ENCODE measurements at places on chromosomes 6 and 20.
A peak's percentile ranks its signal among the peaks of the same experiment; 100 is the strongest.

DNA sequence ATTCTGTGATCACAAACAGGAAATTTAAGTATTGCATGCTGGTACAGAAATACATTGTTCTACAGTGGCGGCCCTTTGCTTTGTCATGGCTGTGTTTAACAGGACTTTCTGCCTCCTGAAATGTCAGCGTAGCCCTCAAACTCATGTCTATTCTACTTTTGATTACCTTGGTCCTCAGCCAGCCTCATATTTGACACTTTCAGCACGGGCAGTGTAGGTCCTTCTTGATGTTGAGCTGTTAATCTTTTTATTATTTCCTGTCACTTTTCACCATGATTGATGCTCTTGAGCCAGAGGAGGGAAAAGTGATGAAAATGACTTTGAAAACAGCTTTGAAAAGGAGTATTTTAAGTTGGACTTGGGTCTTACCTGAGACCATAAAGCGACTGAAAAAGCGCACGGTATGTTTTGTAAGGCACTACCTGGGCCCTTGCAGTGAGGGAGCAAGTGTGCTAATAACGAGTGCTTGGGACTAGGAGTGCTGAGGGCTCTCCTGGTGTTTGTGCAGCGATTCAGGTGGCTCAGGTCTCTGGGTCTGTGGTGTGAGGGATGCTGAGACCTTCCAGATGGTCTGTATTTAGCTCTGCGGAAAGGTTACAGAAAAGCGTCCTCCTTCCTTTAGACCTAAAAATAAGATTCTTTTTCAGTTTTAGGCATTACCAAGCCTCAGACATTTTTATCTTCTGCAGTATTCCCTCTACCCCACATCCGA is 45.2 kb upstream of the RREB1 start:
- no peak for DNase-seq

DNA sequence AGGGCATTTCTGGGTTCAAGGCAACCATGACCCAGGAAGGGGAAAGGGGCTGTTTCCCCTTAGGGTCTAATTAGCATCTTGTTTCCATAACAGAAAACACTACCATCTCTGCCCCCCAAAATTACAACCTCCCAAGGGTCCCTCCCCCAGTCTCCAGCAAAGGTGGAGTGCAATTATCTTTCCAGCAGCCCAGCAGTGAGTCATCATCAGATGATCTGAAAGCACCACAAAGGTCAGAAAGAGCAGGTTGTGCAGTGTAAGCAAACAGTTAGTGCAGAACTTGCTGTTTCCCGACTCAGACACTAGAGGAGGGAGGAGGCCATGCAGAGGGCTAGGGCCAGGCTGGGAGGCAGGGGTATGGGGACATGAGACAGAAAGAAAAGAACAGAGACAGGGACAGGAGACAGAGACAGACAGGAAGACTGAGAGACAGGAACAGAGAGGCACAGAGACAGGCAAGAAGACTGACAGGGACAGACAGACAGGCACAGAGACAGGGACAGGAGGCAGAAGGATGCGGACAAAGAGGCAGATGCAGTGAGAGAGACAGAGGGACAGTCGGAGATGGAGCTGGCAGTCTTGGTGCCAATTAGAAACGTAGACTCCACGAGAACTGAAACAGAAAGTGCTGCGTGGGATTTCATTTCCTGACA is 62.5 kb downstream of the PYGB start:
- peak; percentile 88 for DNase-seq

GRCh38 chr20:60754856-60755255 is 497.2 kb upstream of the CDH4 start:
- peak; percentile 66 for DNase-seq

GRCh38 chr20:47215653-47216397 is 140.7 kb downstream of the ZMYND8 start:
- no peak for DNase-seq

DNA sequence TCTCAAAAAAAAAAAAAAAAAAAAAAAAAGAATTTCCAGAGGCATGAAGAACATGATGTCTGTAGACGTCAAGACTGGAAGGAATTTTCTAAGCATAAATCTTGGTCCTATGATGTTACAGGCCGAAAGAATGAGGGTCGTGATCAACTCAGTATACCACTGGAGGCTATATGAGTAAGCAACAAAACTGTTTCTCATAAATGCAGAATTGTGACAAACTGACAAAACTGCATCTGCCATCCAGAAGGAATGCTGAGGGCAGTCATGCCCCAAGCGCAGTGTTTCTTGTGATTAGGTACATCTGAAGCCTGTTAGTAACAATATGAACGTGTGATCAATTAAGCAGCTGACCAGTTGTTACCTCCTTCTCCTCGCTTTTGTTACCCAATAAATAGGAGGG is 43.5 kb upstream of the ADGRG6 start:
- DNase-seq, result no peak

- no peak for DNase-seq
These were observed 142.1 kb downstream of the PXDC1 start for GRCh38 chr6:3609388-3609787.

- DNase-seq, result no peak
These were observed 96.7 kb downstream of the CD109 start for GRCh38 chr6:73792738-73793137.

GRCh38 chr6:74971633-74972032 is 234.2 kb downstream of the COL12A1 start:
- DNase-seq, result no peak

DNA sequence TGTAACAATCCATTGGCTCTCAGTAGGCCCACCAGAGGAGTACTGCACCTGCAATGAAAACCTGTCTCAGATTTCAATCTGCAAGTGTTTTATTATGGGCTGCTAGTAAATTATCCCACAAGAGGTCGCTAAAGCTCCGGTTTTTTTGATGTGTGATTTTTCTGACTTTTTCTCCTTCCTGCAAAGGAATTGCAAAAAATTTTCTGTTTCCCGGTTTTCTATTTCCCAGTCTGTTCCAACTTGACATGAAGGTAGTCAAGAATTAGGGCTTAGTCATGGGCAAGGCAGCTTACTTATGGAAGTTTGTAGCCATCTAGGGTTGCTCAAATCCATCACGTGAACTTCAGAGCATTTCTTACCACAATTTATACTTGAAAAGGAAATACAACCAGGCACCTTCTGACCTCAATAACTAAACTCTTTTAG is 38.5 kb upstream of the AHI1 start:
- DNase-seq, result peak; percentile 51

DNA sequence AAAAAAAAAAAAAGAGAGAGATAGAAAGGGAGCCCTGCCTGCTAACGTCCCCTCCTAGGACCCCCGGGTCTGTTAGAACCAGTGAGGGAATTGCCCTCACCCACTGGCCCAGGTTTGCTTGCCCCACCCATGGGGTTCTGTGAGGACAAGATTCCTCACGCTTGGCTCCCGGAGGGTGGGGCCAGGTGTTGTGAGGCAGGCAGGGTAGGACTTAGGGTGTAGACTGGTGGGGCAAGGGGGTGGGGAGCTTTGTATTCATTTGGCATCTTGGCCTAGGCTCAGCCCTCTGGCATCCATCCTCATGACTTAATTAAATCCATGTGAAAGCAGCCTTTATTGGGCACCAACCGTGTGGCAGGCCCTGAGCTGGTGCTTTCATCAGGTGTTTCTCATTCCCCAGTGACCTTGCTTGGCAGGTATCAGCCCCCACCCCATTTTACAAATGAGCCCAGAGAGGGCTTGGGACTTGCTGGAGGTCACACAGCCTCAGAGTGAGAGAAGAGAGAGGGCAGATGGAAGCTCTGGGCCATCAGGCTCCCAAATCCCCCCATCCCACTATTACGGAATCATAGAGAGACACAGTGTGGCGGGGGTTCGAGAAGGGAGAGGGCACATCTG is 19.0 kb downstream of the RAB44 start:
- DNase-seq, result no peak

- no peak for DNase-seq
These were observed 172.6 kb downstream of the VEGFA start for GRCh38 chr6:43942616-43943015.

DNA sequence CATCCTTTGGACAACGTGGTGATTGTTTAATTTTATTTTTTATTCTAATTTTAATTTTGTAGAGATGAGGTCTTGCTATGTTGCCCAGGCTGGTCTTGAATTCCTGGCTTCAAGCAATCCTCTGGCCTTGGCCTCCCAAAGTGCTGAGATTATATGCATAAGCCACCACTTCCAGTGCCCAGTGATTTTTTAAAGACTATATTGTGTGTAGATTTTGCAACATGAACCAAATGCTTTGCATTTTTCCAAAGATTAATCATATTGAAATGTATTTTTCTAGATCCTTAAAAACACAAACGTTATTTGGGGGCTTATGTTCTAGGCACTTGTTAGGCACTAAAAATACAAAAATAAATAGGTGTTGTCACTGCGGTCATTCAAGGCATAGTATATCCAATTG is 117.6 kb upstream of the CCN2 start:
- no peak for DNase-seq

DNA sequence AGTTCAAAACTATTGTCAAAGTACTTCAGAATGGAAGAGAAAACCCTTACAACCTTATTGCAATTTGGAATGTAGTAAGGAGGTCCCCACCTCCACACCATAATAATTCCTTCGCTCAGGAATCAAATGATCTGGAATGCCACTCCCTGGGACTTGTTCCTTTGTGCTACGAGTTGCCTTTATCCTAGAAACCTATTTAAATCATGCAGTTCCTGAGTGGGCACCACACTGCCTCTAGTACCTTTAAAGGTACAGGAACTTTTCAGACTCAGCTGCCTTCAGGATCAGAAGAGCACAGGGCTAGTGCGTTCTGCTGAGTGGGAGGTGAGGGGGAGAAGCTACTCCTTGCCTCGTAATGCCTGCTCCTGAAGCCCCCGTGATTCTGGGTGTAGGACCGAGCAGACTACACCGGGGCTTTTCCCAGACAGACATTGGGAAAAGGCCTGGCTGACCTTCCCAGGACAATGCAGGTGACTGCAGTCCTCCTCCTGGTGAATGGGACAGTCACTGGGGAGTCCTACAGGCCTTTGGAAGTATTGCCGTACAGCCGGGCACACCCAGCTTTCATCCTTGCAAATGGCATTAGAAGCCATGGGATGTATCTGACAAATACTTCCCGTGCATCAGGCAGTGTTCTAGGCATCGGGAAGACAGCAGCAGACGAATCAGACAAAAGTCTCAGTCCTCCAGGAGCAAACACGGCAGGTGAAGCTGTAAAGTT is 11.8 kb upstream of the TUBB2B start:
- DNase-seq, result no peak

DNA sequence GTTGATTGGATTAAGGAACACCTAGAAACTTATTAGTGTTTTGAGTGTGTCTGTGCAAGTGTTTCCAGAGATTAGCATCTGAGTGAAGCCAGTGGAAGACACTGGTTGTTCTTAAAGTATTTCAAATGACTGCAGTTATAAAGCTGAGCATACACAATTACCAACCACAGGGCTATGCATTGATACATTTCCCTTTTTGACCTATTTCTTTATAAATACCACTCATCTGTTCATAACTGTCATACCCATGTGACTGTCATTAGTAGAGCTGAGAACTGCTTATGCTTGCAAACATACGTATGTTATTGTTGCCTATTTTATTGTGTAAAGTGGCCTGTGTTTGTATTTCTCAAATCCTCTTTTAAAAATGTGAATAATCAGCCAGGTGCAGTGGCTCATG is 15.3 kb upstream of the ZC3H12D start:
- DNase-seq, result no peak

DNA sequence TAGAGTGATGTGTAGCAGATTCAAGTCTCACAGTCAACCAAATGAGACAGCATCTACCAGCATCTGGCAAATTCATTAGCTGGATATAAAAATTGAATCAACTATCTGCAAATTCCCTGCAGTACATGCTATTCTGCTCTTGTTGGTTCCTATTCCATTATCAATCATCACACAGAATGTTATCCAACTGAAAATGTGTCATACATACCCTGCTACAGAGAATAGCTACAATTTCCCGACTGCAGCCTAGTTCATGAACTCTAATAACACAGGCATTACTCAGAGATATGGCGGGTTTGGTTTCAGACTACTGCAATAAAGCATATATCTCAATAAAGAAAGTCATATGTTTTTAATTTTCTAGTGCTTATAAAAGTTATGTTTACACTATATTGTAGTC is 78.4 kb downstream of the AHI1 start:
- DNase-seq, result no peak

- no peak for DNase-seq
These were observed 3.1 kb downstream of the SHPRH start for GRCh38 chr6:145960918-145961589.

DNA sequence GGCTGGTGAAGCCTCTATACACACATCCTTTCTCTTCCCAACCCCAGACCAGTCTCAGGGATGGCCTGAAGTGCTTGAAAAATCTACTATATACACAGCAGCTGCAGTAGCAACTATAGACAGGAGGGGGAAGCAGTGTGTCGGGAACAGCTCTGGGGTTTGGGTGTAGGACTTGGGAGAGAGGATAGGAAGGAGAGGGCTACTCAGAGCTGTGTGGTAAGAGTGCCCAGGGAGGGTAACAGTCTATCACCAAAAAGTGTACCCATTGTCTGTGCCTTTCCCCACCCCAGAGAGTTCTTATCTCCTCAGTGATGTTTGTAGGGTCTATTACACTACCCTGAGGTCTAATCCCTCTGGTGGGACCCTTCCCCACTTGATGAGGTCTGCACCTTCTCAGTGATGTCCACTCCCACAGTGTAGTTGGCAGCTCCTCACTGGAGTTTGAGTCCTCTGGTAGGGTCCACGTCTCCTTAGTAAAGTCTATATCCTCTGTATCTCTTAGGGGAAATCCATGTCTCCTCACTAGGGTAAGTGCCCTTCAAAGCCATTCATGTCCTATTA is 1.5 kb upstream of the GGT7 start:
- peak; percentile 94 for DNase-seq

- DNase-seq, result no peak
These were observed 51.4 kb downstream of the ZDHHC14 start for GRCh38 chr6:157432231-157432891.

DNA sequence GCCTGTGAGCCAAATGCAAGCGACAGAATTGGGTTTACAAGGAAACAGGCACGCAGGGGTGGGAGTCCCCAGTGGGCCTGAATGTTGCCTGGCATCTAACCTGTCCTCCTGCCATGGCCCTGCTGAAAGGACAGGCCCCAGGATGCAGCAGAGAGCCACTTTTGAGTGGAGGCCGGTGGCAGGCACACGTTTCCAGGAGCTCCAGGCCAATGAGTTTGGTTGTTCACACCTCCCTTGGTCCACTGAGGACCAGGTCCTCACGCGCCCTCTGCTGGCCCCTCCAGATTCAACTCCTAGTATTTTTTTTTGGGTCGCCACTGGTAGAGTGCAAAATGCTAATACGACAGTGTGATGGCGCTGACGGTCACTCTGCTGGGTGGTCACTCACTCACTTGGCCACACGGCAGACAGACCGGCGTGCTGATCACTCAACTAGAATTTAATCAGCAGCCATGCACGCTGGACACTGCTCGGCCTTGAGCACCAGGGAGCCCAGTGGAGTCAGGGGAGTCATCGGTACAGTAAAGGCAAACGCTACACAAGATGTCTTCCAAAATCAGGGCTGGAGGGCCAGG is 81.7 kb upstream of the NFATC2 start:
- peak; percentile 20 for DNase-seq

DNA sequence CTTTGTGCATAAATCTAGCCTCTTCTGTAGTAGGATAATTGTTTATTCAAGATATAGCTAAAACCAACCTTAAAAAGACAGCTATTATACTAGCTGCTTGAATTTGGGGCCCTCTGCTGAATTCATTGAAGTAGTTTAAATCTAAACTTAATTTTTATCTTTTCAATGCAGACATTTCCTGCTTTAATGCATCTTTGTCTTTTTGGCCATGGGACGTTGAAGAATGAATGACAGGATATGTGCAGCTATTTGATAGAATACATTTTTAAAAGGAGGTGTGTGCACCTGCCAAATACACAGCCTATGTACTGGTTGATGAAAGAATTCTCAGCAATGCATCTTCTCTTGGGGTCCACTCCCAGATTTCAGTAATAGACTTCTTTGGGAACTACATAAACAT is 524.9 kb downstream of the PHF3 start:
- no peak for DNase-seq

- no peak for DNase-seq
These were observed 92.3 kb upstream of the CARMIL1 start for GRCh38 chr6:25186919-25187318.
